Heart right ventricle (tissue), 16 donors: ENCODE measurements at places on chromosomes 12 and 14. TPM values are rescaled to one million over a fixed set of nuclear protein-coding genes. Genes with fewer than 3 reads are reported as not detected.

Gene NINJ2
- total RNA-seq: 8.1 TPM

Gene WNT1
- not detected for total RNA-seq

Gene FGD6
- total RNA-seq: 33.4 TPM

Gene PTGER2
- 0.11 TPM for total RNA-seq

Gene KRT8
- 82.2 TPM for total RNA-seq
